Effector memory CD8-positive, alpha-beta T cell (primary cell): ENCODE measurements at places on chromosomes 3 and 15.

DNA sequence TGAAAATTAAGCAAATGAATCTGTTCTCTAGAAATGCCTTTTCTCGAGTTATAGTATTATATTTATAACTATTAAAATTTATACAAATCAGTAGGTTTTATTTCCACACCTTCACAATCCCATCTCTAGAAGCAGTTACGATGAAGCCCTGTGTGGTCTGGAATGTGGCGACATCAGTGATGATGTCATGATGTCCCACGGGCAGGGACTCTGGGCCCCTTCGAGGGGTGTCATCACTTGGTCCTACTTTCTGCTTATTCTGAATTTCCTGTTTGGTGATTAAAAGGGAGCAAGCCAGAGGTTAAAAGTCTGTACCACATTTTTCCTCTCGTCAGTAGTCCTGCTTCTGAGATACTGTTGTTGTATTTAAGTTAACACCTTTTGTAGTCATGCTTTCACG lies 67.4 kb downstream of the PIK3R4 start:
- DNase-seq: no peak

DNA sequence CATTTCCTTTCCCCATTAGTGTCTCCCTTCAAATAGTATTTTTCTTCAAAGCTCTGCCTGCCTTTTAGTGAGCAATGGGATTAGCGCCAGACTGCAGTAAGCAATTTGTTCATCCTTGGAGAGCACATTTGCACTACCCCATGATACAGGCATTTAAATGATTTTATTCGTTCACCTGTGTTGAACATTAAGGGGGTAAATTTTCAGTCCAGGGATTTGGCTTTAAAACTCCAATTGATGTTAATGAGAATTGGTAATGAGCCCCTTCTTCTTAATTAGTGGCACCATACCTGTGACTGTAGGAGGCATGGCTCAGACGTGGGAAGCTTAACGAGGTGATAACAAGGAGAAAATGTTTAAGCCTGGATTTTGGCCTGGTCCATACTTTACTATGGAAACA lies 161.4 kb upstream of the NANOGP8 start:
- DNase-seq: no peak

- no peak for DNase-seq
These were observed 49.4 kb upstream of the SYNPR start for GRCh38 chr3:63228677-63229076.

- DNase-seq: no peak
These were observed 126.8 kb downstream of the ATP1B3 start for GRCh38 chr3:142003291-142003690.

DNA sequence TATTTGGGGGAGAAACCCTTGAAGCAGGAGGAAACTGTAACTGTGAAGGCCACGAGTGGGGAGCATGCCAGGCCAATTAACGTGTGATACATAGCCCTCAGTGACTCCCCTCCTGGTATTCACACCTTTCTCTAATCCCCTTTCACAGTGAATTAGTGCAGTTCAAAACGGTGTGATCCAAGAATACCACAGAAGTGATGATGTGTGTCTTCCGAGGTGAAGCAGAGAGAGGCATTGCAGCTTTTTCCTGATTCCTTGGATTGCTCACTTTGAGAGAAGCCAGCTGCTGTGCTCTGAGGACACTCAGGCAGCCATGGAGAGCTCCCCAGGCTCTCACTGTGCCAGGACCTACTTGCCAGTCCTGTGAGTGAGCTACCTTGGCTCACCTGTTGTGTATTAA lies 17.3 kb downstream of the NIPA2 start:
- no peak for DNase-seq
